ENCODE measurements at places on chromosomes 12 and 14.

DNA sequence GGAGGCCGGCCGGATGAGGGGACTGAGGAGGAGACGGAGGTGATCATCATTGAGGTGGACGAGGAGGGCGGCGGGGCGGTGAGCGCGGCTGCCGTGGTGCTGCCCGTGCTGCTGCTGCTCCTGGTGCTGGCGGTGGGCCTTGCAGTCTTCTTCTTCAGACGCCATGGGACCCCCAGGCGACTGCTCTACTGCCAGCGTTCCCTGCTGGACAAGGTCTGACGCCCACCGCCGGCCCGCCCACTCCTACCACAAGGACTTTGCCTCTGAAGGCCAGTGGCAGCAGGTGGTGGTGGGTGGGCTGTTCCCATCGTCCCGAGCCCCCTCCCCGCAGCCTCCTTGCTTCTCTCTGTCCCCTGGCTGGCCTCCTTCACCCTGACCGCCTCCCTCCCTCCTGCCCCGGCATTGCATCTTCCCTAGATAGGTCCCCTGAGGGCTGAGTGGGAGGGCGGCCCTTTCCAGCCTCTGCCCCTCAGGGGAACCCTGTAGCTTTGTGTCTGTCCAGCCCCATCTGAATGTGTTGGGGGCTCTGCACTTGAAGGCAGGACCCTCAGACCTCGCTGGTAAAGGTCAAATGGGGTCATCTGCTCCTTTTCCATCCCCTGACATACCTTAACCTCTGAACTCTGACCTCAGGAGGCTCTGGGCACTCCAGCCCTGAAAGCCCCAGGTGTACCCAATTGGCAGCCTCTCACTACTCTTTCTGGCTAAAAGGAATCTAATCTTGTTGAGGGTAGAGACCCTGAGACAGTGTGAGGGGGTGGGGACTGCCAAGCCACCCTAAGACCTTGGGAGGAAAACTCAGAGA, 9.6 kb downstream of the MMP14 start:
- DNase-seq = no peak

- no peak for DNase-seq
Observed at GRCh38 chr12:62978768-62979167, 43.8 kb upstream of the PPM1H start.

DNA sequence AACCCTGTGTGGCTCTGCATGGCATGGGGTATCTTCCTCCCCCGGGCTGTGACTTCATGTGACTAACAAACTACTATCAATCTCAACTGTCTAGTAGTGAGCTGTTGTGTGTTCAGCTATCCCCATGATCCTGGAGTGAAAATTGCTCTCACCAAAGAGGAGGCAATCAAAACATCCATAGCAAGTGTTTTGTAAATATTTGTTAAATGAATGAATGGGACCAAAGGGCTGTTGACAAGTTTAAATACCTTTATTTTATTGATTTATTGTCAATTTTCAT, 138.1 kb upstream of the CPM start:
- DNase-seq = no peak

GRCh38 chr12:123879101-123879500, 93.5 kb downstream of the CCDC92 start:
- no peak for DNase-seq

DNA sequence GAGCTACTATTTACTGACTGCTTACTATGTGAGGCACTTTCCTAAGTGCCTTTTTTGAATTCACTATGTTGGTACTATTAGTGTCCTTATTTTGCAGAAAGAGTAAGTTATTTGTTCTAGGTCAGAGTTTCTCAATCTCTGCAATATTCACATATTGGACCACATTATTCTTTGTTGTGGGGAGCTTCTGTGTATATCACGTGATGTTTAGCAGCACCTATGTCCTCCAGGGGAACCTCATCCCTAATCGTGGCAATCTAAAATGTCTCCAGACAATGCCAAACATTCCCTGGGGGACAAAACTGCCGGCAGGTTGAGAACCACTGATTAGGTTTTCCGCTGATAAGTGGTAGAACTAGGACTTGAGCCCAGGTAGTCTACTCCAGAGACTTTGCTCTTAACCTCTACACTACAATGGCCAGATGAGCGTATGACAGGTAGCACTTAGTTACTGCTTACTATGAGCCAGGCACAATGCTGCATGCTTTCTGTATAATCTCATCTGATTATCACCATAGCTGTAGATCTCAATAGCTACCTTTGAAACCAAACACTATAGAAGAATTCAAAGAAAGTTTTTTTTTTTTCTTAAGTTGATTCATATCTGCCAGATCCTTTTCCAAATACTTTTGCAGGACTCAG, 38.9 kb downstream of the NELL2 start:
- DNase-seq = no peak

- DNase-seq = no peak
Observed at GRCh38 chr12:49264466-49264872, 413 bp upstream of the TUBA1C start.

GRCh38 chr14:71856199-71856919, 75.9 kb upstream of the RGS6 start:
- DNase-seq = no peak

DNA sequence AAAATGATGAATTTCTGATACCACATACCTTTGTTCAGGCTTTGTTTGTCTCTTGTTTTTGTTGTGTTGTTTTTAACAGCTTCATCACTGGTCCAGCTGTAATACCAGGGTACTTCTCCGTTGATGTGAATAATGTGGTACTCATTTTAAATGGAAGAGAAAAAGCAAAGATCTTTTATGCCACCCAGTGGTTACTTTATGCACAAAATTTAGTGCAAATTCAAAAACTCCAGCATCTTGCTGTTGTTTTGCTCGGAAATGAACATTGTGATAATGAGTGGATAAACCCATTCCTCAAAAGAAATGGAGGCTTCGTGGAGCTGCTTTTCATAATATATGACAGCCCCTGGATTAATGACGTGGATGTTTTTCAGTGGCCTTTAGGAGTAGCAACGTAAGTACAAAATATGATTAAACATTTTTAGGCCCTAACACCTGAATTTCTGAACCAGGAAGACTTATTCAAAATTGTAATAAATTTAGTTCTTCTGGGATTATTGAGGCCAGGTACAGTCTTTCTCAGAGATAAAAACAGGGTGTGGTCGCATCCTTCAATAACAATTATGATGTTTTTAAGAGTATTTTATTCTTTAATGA, 22.4 kb downstream of the RXYLT1 start:
- DNase-seq = no peak

Measured in ovary (tissue), 10 donors.